Erythroblast (primary cell): ENCODE measurements at places on chromosomes 12 and 14.

DNA sequence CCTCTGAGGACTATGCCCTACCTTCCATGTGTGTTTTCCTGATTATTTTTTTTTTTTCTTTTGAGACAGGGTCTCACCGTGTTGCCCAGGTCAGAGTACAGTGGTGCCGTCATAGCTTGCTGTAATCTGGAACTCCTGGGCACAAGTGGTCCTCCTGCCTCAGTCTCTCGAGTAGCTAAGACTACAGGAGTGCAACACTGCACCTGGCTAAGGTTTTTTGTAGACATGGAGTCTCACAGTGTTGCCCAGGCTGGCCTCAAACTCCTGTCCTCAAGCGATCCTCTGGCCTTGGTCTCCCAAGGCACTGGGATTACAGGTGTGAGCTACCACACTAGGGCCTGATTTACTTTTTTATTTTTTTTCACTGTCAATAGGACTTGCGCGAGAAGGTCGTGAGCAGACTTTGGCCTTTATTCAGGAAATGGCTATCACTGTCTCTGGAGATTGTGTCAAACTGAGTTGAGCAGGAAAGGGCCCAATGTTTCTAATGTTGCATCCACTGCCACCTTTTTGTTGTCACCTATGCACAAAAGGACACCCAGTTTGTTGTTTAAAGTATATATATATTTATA lies 47.7 kb downstream of the FLRT2 start:
- no peak for DNase-seq

DNA sequence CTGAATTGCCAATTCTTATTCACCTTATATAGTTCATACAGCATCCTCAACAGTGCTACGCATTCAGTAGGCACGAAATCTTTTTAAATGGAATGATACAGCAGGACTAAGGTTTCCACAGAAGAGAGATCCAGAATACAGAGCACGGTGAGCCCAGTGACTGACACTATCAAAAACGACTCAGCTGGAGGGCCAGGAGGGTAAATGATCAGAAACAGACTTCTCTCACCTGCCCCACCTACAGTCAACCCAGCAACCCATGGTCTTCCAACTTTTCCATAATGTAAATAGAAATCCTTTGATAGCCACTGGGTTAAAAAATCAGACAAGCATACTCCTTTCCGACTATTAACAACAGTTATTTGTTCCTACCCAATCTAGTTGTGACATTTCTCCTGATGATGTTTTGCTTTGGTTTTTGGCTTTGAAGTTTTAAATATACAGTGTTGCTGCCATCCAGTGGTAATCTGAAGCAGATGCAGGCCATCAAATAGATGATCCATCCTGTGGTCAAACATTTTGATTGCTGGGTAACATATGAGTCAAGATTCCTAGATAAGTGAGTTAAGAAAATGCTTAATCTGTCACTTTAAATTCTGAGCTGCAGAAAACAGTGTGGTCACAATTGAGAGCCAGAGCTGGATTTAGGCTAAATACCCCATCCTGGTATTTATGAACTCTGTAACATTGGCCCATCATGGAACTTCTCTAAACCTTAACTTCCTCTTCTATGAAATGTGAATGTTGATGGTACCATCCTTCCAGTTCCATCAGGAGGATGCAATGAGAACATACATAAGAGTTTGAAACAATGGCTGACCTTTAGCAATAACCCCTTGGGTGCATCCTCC lies 42.0 kb downstream of the GPHB5 start:
- peak; percentile 24 for DNase-seq

DNA sequence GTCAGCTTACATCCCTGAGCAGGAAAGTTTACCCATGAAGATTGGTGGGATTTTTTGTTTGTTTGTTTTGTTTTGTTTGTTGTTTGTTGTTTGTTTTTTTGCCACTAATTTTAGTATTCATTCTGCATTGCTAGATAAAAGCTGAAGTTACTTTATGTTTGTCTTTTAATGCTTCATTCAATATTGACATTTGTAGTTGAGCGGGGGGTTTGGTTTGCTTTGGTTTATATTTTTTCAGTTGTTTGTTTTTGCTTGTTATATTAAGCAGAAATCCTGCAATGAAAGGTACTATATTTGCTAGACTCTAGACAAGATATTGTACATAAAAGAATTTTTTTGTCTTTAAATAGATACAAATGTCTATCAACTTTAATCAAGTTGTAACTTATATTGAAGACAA lies 37.6 kb downstream of the CD9 start:
- DNase-seq, result no peak

GRCh38 chr14:60266021-60266937 lies 17.3 kb downstream of the PPM1A start:
- DNase-seq, result peak; percentile 41

DNA sequence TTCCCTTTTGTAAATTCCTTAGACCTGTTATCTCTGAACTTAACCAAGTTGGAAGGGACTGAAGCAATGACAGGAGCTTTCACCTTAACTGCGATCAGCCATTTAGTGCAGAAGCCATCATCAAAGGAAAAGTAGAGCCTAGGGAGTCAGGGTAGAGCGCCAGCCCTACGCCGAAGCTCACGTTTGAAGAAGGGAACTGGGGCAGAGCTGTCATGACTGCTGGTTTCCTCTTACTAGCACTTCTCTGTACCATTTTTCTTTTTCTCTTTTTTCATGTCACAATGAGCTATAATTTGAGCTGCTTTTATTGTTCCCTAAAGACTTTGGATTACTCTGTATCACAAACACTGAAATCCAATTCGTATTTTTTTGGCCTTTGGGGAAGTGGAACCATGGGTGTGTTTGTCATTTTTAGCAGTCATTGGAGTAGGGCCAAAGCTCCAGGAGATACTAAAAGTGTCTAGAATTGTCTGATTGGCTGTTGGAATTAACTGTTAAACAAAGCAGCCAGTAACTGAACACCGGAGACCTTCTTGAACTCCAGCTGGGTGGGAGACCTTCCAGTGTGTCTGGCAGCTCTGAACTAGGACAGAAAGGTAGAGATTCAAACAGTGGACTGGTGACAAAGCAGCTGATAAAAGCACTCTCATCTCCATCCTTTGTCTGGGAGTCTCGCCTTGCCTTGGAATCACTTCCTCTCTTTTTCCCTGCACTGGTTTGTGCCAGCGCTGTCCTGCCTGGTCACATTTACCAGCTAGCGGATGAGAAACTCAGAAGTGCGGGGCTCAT lies 9.1 kb downstream of the MTRFR start:
- DNase-seq, result no peak

- DNase-seq, result no peak
Observed at GRCh38 chr12:117118838-117119591, 19.8 kb upstream of the TESC start.

- DNase-seq, result no peak
Observed at GRCh38 chr12:72390146-72390545, 118.0 kb downstream of the TRHDE start.

DNA sequence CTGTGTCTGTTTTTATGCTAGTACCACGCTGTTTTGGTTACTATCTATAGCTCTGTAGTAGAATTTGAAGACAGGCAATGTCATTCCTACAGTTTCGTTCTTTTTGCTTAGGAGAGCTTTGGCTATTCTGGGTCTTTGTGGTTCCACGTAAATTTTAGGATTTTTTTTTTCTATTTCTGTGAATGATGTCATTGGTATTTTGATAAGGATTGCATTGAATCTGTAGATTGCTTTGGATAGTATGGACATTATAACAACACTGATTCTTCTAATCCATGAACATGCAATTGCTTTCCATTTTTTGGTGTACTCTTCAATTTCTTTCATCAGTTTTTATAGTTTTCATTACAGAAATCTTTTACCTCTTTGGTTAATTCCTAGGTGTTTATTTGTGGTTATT lies 345.2 kb downstream of the TMEM121 start:
- no peak for DNase-seq

DNA sequence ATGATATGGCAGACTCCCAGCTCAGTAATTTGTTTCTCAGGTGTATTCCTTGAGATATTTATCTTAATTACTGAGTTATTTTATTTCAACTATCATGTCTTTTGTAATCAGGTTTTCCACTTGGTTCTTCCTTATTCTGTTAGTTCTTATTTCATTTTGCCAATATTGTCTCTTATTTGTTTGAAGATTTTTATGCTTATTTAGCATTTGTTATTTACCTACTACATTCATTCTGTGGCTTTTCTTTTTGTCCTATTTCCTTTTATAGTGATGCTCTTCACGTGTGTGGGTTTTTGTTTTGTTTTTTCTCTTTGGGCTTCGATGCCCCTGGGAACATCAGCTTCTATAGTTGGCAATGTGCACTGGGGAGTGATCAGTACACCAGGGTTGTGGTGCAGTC lies 40.5 kb upstream of the CRADD start:
- DNase-seq, result no peak

- DNase-seq, result peak; percentile 85
Observed at GRCh38 chr12:58920102-58920960, at the start of gene LRIG3. Gene LRIG3 (minus strand): TSS chr12:58920504. CDS start chr12:58920235, 269 bp downstream.

- peak; percentile 10 for DNase-seq
Observed at GRCh38 chr14:52071675-52072074, 2.8 kb upstream of the NID2 start.

DNA sequence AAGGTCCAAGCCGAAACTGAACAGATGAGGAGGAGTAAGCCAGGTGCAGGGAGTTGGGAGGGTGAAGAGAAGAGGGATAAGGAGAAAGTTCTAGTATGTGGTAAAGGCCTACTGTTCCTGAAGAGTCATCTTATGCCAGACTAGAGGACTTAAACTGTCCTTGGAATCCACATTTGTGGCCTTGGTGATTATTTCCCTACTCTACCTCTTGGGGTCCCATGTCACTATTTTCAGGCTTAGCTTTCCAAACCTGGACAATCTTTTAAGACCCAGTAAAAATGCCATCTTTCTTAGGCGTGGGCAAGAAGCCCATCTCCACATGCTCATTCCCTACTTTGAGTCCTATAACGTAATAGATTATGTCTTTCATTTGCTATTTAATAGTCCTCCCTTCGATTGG lies 40.1 kb upstream of the CRY1 start:
- DNase-seq, result no peak

GRCh38 chr14:87960013-87960787 lies 32.8 kb downstream of the GALC start:
- no peak for DNase-seq

GRCh38 chr14:59344691-59345455 lies 120.3 kb downstream of the GPR135 start:
- DNase-seq, result no peak

GRCh38 chr14:89320381-89321000 lies 96.5 kb downstream of the FOXN3 start:
- DNase-seq, result no peak

GRCh38 chr14:75306927-75307699 lies 28.5 kb downstream of the FOS start:
- DNase-seq, result peak; percentile 40

DNA sequence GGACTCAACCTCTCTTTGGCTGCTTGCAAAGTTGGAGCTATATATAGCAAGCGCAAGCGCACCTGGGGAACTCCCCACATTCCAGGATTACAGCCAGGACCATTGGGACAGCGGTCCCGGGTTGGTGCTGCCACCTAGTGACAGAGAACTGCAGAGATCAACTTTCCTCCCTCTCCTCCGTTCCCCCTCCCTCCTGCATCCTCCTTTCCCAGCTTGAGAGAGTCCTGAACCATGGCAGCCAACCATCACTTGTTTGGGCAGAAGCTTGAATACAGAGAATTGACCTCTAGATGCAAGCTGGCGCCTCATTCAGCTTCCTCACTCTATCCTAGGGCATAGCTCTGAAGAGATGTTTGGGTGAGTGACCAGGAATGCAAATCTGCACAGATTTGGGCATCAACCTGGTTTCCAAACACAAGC lies 17.4 kb upstream of the FLVCR2 start:
- peak; percentile 11 for DNase-seq

DNA sequence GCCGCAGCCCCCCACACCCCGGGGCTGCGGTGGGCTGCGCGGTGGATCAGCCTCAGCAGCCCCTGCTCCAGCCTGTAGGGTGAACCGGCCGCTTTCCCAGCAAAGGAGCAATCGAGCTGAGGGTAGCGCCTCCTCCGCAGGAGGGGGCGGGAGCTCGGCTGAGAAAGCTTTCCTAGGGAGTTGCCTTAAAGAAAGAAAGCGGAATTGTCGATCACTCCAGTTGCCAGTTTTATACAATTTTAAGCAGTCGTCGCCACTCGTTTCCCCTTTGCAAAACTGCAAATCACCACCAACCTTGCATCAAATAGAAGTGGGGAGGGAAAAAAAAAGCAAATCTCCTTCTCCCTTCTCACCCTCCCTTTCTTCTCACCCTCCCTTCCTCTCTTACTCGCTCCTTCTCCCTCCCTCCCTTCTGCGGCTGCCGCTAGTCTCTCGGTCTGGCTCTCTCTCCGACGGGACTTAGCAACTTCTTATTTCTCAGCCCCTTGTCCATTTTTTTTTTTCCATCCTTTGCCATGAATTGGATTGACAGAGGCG lies at the start of gene PDE3A:
PDE3A (plus strand) TSS at position 424 of the 537 bp plus-strand sequence. CDS start 748 bp downstream, outside the sequence.
- DNase-seq, result peak; percentile 71

DNA sequence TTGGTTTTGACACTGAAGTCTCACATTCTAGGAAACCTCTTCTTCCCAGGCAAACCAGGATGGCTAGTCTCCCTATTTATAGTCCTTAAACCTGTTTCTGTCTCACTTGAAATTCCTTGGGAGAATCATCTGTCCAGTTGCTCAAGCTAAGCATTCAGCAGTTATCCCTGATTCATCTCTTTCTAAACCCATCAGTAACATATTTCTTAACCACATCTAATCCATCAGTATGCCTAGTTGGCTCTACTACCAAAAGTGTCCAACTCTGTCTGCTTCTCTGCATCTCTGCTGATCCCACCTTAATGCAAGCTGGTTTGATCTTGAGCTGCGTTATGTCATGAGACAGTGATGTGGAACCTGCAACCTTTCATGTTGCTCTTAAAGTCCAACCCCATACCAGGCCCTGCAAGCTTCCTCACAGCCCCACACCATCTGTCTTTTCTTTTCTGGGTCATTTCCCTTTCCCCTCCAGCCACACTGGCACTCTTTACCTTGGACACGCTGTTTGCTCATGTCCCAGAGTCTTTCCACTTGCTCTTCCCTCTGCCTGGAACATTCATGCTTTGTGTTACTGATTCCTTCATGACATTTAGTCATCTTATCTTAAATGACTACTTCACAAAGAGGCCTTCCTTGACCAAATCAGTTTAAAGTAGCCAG lies 380.8 kb upstream of the RGS6 start:
- DNase-seq, result no peak

GRCh38 chr12:70609203-70609602 lies 28.0 kb downstream of the PTPRB start:
- DNase-seq, result no peak

DNA sequence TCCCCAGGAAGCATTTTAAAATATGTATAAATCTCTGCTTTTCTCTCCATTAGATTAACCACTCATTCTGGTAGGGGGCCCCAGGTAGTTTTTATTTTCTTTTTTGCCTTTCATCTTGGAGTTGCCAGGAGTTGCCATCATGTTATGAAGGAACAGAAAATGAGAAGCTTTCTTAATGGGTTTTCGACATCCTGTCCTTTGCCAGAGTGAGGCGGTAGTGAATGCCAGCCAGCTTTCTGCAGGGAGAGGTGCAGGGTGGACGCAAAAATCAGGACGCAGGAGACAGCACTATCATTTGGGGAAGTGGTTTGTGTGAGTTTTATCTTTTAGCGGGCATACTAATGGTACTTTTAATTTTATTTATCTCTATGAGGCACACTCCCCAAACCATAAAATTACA lies 1.7 kb downstream of the RASSF8 start:
- DNase-seq, result no peak
